ENCODE measurements at places on chromosomes 13 and 19.

GRCh38 chr13:91158017-91158395 lies 189.5 kb upstream of the MIR17HG start:
- DNase-seq, result no peak
- no peak overlapping the region for H3K27ac ChIP-seq
- H3K36me3 ChIP-seq, result no peaks in the 10 kb centered on the region
- no peak overlapping the region for H3K4me3 ChIP-seq
- no peaks in the 10 kb centered on the region for H3K4me1 ChIP-seq

DNA sequence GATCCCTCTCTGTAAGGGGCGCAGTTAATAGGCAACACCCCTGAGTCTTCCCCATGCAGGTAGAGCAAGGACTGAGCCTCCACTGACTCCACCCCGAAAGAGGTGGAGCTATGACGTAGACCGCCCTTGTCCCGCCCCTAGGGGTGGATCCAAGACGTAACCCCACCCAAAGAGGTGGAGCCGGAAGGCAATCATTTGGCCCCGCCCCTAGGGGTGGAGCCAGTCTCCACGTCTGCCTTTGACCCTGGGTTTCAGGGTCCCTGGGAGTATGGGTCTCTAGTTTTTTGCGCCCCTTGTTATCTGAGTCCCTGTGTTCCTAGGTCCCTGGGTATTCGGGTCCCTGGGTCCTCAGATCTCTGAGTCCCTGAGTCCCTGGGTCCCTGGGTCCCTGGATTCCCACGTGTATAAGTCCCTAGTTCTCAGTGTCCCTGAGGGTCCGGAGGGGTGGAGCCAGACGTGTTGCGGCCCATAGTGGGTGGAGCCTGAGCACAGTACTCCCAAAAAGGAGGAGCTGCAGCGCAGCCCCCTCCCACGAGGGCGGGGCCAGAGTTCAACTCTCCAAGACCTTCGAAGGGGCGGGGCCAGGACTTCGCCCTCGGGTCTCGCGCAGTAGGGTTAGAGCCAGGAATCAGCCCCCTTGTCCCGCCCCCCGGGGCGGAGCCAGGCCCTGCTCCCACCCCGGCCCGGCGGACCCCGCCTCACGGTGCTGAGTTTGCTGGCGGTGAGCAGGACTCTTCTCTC lies 5.3 kb downstream of the DENND1C start:
- H3K27ac ChIP-seq, result no peak overlapping the region
- peaks cover 5% of the 10 kb centered on the region for H3K4me1 ChIP-seq
- H3K36me3 ChIP-seq, result no peaks in the 10 kb centered on the region

DNA sequence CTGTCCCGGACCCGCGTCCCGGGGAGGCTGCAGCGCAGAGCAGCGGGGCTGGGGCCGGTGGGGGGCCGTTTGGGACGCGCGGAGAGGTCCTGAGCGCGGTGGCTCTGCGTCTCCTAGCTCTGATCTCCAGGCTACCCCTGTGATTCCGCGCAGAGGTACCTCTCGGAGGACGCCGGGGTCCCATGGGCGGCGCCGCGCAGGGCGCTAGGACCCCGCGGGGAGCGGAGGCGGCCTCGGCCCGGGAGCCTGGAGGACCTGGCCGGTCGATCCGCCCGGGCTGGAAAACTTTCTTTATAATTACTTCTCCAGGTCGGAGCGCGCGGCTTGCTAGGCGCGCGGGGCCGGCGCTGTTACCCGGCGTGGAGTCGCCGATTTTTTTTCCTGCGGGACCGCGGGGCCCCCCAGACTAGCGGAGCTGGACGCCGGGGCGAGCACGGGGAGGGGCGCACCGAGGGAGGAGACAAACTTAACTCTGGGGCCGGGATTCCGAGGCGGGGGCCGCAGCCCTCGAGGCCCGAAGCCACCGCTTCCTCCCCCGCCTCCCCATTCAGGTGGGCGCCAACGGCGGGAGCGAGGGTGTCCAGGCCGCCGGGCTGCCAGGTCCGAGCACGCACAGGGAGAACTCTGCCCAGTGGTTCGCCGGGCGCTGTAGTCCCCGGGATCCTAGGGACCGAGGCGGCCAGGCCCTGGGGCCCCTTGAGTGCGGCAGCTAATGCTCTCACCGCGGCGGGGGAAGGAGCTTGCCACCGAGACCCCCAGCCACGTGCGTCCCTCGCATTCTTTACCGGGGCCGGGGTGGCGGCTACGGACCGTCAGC lies 848 bp upstream of the CEBPA start:
- H3K27me3 ChIP-seq, result peaks cover 21% of the 10 kb centered on the region
- DNase-seq, result no peak
- peaks cover 35% of the 10 kb centered on the region for H3K4me1 ChIP-seq
- H3K27ac ChIP-seq, result peak overlapping the region; percentile 36
- no peaks in the 10 kb centered on the region for H3K36me3 ChIP-seq

GRCh38 chr19:45130888-45131615 lies 29.7 kb downstream of the NKPD1 start:
- no peak overlapping the region for H3K4me3 ChIP-seq
- peaks cover 2% of the 10 kb centered on the region for H3K4me1 ChIP-seq
- DNase-seq, result no peak
- no peaks in the 10 kb centered on the region for H3K36me3 ChIP-seq
- no peaks in the 10 kb centered on the region for H3K27me3 ChIP-seq
- no peak overlapping the region for H3K27ac ChIP-seq

DNA sequence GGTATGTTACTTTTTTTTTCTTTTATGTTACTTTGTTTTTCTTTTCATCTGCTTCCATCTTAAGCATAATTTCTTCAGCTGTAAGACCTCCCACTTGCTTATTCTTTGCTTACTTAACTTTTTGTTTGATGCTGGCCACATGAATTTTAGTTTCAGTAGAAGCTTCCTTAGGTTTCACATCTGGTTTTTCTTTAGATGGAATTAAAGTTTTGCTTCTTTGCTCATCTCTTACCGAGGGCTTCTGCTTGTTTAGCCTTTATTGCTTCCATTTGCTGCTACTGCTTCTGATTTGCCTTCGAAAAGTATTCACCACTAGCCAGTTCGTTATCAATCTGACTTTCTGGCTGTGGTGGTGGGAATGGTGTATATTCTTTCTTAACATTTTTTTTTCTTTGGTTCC lies 90.9 kb downstream of the GJA3 start:
- no peaks in the 10 kb centered on the region for H3K27me3 ChIP-seq
- no peak overlapping the region for H3K4me3 ChIP-seq
- H3K4me1 ChIP-seq, result no peaks in the 10 kb centered on the region
- H3K27ac ChIP-seq, result no peak overlapping the region
- no peak for DNase-seq
- H3K36me3 ChIP-seq, result peaks cover 6% of the 10 kb centered on the region

GRCh38 chr19:16319481-16319880 lies 5.1 kb upstream of the KLF2 start:
- no peak for DNase-seq
- no peak overlapping the region for H3K4me3 ChIP-seq
- no peak overlapping the region for H3K27ac ChIP-seq

DNA sequence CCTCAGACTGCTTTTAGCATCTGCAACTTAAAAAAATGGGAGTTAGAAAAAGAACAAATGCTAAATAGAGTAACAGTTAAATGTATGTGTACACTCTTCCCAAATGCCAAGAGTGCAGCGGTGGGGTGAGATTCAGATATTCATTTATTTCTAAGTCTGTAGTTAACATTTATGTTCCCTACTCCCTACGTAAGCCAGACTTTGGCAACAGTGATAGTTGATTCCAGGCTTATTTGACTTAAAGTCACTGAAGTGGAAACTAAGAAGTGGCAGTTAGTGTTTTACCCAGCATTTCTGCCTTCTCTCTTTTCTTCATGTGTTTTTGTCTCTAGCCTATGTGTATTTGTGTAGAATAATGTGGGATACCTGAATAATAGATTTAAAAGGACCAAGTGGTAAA lies 4.5 kb downstream of the MIR17HG start:
- DNase-seq, result no peak
- H3K4me1 ChIP-seq, result peaks cover 16% of the 10 kb centered on the region
- no peaks in the 10 kb centered on the region for H3K27me3 ChIP-seq
- peaks cover 54% of the 10 kb centered on the region for H3K36me3 ChIP-seq
